H54 (cell line): ENCODE measurements at places on chromosomes 5 and 9.

GRCh38 chr9:115200711-115201505 lies 83.0 kb upstream of the TNC start:
- DNase-seq: no peak

DNA sequence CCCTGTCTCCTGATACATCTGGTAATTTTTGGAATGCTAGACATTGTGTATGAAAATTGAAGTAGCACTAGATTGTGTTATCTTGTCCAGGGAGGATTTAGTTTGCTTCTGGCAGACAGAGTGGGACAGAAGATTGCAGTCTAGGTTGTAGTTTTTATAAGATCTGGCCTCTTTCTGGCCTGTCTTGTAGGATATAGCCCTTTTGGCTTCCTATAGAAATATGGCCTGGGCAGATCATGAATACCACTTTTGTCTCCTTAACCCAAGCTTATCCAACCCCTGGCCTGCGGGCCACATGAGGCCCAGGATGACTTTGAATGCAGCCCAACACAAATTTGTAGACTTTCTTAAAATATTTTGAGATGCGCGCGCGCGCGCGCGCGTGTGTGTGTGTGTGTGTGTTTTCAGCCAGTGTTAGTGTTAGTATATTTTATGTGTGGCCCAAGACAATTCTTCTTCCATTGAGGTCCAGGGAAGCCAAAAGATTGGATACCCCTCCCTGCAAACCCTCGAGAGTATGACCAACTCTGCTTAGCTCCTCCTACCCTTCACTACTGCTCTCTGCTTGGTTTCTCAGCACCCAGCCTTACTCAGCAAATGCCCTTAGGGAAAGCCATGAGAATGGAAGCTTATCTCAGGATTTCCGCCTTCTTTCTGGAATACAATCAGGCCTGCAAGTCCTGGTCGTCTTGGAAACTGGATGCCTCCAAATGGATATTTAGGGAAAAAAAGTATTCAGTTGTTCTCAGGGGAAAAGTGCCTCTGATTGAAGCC lies 26.5 kb downstream of the ANKRD33B start:
- DNase-seq: peak; percentile 75

GRCh38 chr5:150611026-150611425 lies 29.4 kb upstream of the SYNPO start:
- no peak for DNase-seq

DNA sequence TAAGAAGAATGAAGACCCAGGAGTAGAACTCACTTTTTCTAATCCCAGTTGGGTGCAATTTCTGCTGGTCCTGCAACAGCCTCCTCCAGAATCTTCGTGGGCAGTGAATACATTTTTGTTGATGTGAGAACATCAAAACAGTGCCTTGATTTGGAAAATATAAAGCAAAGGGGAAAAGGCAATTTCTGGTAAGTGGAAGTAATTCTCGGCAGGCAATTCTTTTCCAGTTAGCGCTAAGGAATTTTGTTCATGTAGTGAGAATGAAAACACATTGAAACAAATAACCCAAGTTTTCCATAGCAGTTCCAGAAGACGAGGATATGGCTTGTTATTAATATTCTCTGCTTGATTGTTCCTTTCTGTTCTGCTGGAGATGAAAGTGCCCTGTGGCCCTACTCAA lies 178.7 kb downstream of the SPATA31D1 start:
- no peak for DNase-seq

DNA sequence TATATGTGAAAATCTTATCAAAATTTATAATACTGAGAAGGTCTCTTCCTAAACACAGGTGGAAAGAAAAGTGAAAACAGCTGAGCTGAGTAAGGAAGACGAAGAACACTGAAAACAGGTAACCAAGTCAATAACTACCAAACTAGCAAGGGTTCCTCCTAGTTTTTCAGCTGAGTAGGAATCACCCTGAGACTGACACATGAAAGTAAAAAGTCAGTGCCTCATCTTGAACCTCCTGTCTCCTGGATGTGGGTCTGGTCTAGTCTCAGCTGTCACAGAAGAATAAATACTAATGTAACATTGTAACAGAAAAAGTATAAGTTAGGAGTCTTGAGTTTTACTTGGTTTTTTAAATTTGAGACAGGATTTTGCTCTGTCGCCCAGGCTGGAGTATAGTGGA lies 121.0 kb downstream of the MEF2C start:
- no peak for DNase-seq
